ENCODE measurements at places on chromosomes 6 and 20. TPM values are rescaled to one million over a fixed set of nuclear protein-coding genes. Genes with fewer than 3 reads are reported as not detected.

The HCRTR2 gene
- total RNA-seq = not detected

The FOXQ1 gene
- 11.7 TPM for total RNA-seq

DNA sequence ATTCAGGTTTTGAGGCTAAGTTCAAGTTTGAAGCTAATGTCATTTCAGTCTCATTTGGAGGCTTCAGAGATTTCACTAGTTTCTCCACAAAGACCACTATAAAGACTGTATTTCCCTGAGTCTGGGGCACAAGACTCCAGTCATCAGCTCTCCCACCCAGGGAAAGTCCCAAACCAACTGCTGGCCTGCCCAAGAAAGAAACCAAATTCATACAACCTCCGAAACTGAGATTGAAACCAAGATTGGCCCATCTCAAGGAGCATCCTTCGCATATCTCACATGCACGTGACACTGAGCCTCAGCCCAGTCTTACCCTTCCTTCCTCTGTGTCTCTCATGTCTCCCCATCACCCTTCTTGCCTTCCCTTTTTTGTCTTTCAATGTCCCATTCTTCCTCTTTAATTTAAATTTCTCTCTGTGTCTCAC is 3.5 kb upstream of the LTA start:
- H3K4me1 ChIP-seq = no peaks in the 10 kb centered on the region
- no peak for DNase-seq
- no peak overlapping the region for H3K4me3 ChIP-seq

DNA sequence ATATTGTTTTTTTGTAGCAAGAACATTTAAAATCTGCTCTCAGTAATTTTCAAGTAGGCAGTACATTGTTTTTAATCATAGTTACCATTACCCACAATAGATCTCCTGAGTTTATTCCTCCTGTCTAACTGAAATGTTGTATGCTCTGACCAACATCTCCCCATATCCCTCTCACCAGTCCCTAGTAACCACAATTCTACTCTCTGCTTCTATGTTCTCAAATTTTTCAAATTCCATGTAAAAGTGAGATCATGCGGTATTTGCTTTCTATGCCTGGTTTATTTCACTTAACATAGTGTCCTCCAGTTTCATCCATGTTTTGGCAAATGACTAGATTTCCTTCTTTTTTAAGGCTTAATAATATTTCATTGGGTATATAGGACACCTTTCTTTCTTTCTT is 300.5 kb downstream of the KCNQ5 start:
- H3K36me3 ChIP-seq = no peaks in the 10 kb centered on the region
- no peak overlapping the region for H3K27ac ChIP-seq
- no peak for DNase-seq
- H3K27me3 ChIP-seq = no peaks in the 10 kb centered on the region

Measured in Panc1 (cell line).